ENCODE measurements at places on chromosomes 7 and 10.

DNA sequence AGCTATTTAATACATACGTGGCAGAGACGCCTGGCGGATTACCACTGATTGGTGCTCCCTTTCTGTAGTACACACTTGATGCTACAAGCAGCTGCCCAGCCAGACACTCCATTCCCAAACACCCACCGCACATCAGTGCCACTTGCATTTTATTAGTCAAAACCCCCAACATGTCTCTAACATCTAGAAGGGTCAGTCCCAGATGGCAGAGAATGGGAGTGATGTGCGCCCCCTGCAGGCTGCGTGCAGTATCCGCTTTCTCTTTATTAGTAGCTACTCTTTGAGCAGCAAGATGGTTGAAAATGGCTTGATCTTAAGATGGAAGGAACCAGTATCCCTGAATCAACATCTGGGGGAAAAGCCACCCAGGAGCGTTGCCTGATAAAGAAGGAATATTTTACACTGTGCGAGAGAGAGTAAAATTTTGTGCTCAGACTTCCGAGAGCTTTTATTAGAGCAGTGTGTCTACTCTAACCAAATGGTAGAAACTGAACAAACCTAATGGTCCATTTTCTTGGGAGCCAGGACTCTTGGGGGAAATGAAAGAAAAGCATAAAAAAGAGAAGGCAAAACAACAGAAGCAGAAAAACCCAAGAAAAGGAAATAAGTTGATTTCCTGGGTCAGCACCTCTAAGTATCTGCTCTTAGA, 78.3 kb downstream of the ST8SIA6 start:
- peak; percentile 35 for DNase-seq
- H3K4me3 ChIP-seq, result no peak overlapping the region
- H3K27me3 ChIP-seq, result no peaks in the 10 kb centered on the region
- H3K36me3 ChIP-seq, result no peaks in the 10 kb centered on the region
- H3K27ac ChIP-seq, result no peak overlapping the region
- H3K4me1 ChIP-seq, result peaks cover 14% of the 10 kb centered on the region

- H3K4me3 ChIP-seq, result peak overlapping the region; percentile 66
- H3K4me1 ChIP-seq, result peaks cover 5% of the 10 kb centered on the region
- H3K36me3 ChIP-seq, result no peaks in the 10 kb centered on the region
- H3K27ac ChIP-seq, result peak overlapping the region; percentile 65
- H3K27me3 ChIP-seq, result no peaks in the 10 kb centered on the region
- peak; percentile 75 for DNase-seq
Observed at GRCh38 chr7:23680414-23681405, 711 bp downstream of the FAM221A start.

GRCh38 chr10:118216020-118216419, 126.1 kb downstream of the FAM204A start:
- DNase-seq, result no peak
- no peaks in the 10 kb centered on the region for H3K27me3 ChIP-seq
- no peak overlapping the region for H3K27ac ChIP-seq
- H3K36me3 ChIP-seq, result no peaks in the 10 kb centered on the region

GRCh38 chr7:50331564-50332208, 27.2 kb downstream of the IKZF1 start:
- H3K4me1 ChIP-seq, result no peaks in the 10 kb centered on the region
- no peak overlapping the region for H3K4me3 ChIP-seq
- no peak for DNase-seq
- H3K27me3 ChIP-seq, result no peaks in the 10 kb centered on the region
- H3K36me3 ChIP-seq, result no peaks in the 10 kb centered on the region

DNA sequence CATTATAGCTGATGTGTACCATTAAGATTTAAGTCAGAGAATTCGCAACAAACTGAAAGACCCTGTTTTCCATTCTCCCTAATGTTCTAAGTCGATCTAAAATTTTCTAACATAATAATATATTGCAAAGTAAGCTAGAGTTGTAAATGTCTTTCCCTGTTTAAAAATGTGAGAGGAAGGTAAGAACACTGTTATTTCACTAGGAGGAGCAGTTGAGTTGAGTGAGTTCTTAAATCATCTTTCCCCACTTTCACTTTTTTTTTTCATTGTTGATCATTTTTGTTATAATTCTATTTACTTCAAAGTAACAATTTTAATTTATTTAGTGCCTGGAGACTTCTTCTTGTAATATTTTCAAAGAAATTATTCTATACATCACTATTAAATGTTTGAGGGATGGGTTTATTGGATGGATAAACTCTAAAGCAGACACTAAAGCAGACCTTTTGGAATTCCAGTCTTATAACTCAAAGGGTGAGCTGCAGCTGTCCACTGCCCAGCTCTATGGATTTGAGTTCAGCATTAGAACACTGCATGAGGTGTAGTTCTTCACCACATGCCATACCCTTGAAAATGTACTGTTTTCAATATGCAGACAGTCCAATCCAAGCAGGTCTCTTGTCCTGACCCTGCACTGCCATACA, 181.3 kb upstream of the FZD1 start:
- no peak overlapping the region for H3K4me3 ChIP-seq
- H3K36me3 ChIP-seq, result no peaks in the 10 kb centered on the region
- no peak for DNase-seq
- H3K27me3 ChIP-seq, result no peaks in the 10 kb centered on the region
- no peaks in the 10 kb centered on the region for H3K4me1 ChIP-seq

DNA sequence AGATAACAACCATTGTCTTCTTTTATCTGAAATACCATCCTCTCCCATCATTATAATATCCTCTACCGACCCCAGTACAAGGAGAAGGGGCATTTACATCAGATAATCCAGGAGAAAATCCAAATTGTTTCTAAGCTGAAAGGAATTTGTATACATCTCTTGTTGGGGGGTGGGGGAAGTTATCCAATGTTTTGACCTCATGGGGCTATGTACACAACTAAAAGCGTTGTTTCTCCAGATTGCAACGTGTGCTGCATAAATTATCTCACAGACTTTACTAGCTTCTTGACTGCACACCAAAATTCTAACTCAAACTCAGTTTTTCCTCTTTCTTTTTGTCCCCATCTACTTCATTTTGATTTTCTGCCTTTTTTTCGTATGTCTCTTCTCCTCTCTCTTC, 156.7 kb downstream of the TWIST1 start:
- DNase-seq, result no peak
- H3K27ac ChIP-seq, result no peak overlapping the region
- no peak overlapping the region for H3K4me3 ChIP-seq
- no peaks in the 10 kb centered on the region for H3K4me1 ChIP-seq

- no peaks in the 10 kb centered on the region for H3K27me3 ChIP-seq
- no peak overlapping the region for H3K27ac ChIP-seq
- no peaks in the 10 kb centered on the region for H3K36me3 ChIP-seq
- no peak overlapping the region for H3K4me3 ChIP-seq
- H3K4me1 ChIP-seq, result peaks cover 4% of the 10 kb centered on the region
Observed at GRCh38 chr7:116279217-116279616, 68.9 kb downstream of the TES start.

DNA sequence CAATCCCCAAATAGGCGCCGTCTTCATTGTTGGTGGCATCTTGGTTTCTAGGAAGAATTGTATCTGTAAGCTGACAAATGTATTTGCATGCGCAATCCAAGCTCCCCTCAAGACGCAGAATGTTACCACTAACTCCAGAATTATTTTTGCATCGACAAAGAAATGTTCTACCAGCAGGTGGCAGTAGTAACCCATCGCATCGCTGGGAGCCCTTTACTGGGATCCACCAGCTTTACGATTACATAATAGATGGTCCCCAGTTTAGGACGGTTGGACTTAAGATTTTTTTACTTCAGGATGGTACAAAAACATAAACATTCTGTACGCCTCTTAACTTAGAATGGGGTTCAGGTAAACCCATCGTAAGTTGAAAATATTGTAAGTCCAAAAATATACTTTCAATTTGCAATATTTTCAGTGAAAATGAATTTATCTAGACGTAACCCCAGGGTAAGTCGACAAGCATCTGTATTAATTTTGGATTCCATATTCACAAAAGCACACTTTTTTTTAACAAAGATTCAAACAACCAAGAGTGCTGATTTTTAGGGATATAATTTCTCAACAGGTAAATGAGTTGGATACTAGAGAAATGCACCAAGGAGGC, 114.0 kb upstream of the COBL start:
- H3K27ac ChIP-seq, result no peak overlapping the region
- no peaks in the 10 kb centered on the region for H3K4me1 ChIP-seq
- DNase-seq, result peak; percentile 58
- no peaks in the 10 kb centered on the region for H3K27me3 ChIP-seq

- H3K27me3 ChIP-seq, result no peaks in the 10 kb centered on the region
- no peak overlapping the region for H3K27ac ChIP-seq
- no peaks in the 10 kb centered on the region for H3K4me1 ChIP-seq
- H3K36me3 ChIP-seq, result no peaks in the 10 kb centered on the region
- DNase-seq, result no peak
Observed at GRCh38 chr10:86073199-86073977, 293.2 kb downstream of the GRID1 start.

DNA sequence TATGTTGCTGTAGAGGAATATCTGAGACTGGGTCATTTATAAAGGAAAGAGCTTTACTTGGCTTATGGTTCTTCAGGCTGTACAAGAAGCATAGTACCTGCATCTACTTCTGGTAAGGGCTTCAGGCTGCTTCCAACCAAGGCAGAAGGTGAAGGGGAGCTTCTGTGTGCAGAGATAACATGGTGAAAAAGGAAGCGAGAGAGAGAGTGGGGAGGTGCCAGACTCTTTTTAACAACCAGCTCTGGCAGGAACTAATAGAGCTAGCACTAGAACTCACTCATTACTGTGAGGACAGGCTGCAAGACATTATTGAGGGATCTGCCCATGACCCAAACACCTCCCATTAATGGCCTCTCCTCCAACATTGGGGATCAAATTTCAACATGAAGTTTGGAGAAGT, 94.5 kb downstream of the KIF20B start:
- no peaks in the 10 kb centered on the region for H3K4me1 ChIP-seq
- no peak overlapping the region for H3K27ac ChIP-seq
- H3K27me3 ChIP-seq, result no peaks in the 10 kb centered on the region
- H3K36me3 ChIP-seq, result no peaks in the 10 kb centered on the region
- H3K4me3 ChIP-seq, result no peak overlapping the region
- no peak for DNase-seq

DNA sequence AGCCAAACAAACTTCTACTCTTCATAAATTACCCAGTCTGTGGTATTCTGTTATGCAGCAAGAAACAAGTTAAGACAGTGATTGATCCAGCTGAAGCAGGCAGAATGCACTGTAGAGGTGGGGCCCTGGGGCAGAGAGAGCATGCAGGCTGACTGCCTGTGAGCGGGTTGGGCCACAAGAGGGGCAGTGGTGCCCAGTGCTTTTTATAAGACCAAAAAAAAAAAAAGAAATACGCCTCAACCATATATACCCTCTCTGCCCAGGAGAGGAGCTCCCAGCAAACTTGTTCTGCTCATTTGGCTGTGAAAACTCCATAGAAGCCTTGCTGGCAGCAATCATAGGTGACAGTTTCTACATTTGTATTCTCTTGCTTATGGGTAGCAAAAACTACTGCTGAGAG, 104.7 kb downstream of the SORBS1 start:
- H3K27me3 ChIP-seq, result no peaks in the 10 kb centered on the region
- H3K4me1 ChIP-seq, result peaks cover 16% of the 10 kb centered on the region
- H3K27ac ChIP-seq, result no peak overlapping the region

GRCh38 chr7:131141443-131141967, 186.2 kb upstream of the MKLN1 start:
- no peak for DNase-seq
- no peak overlapping the region for H3K27ac ChIP-seq
- no peaks in the 10 kb centered on the region for H3K36me3 ChIP-seq
- H3K4me3 ChIP-seq, result no peak overlapping the region

DNA sequence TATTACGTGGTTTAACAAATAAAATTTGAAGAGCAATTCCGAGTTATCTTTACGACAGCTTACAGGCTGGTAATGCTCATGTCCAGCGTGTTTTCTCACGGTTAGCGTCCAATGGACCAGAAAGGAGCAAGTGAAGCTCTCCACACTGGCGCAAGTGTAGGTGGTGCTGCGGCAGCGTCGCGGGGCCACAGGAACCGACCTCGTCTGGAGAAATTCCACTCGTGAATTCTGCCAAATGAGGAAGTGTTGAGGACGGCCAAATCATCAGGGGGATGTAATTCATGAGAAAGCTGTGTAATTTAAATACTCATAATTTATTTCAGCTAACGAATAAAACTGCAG, 350 bp upstream of the ZNF37A start:
- H3K4me3 ChIP-seq, result peak overlapping the region; percentile 99
- H3K27ac ChIP-seq, result peak overlapping the region; percentile 88
- peak; percentile 46 for DNase-seq
- H3K27me3 ChIP-seq, result no peaks in the 10 kb centered on the region
- no peaks in the 10 kb centered on the region for H3K36me3 ChIP-seq

DNA sequence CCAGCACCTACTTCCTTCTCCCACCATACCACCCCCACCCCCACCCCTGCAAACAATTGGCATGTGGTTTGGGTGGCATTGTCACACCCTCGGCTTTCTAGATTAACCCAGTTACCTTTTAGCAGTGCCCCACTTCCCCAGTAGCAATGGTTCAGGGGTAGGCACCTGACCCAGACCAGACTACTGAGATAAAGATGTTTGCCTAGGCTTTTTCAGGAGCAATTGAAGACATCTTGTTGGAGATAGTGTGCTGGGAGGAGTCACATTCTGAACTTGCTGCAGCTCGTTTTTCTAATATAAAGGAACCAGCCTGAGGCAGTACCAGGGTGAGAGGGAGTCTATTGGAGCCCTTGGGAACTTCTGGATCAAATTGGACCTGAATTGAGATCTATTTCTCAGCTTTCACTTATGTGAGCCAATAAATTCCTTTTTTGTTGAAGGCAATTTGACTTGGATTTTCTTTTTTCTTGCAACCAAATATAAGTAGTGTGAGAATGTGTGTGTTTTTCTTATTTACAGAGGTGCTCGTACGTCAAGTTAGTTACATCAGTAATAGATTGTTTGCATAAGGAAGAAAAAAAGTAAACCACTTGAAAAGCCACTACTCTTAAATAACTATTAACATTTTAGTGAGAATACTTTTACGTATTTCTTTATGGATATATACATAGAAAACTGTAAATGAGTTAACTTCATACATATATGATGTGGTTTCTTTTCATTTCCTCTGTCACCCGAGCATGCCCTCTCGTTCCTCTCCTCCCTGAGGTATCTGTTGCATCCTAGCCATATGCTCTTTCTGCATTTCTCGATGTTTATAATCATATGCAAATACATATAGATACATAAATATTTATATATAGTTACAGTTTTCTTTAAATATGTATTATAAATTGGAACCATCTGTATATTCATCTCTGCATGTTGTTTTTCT, 38.0 kb downstream of the RAB18 start:
- H3K4me1 ChIP-seq, result peaks cover 6% of the 10 kb centered on the region
- H3K4me3 ChIP-seq, result no peak overlapping the region
- DNase-seq, result no peak
- peaks cover 3% of the 10 kb centered on the region for H3K36me3 ChIP-seq
- H3K27me3 ChIP-seq, result no peaks in the 10 kb centered on the region
- no peak overlapping the region for H3K27ac ChIP-seq

Measured in Caco-2 (cell line).